Amygdala (tissue), 56 donors: ENCODE measurements at places on chromosomes 13 and 19.

DNA sequence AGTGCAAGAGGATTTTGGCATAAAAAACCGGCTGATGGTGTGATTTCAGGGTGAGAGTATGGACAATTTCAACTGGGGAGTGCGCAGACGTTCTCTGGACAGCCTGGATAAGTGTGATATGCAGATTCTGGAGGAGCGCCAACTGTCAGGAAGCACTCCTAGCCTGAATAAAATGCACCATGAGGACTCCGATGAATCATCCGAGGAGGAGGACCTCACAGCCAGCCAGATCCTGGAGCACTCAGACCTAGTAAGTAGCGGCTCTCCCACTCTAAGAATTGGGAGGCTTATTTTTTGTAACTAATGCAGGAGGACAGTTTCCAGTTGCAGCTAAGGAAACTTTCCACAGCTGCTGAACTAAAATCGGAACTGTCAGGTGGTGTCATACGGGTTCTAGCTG, 53.6 kb downstream of the ZAR1L start:
- no peak for DNase-seq

DNA sequence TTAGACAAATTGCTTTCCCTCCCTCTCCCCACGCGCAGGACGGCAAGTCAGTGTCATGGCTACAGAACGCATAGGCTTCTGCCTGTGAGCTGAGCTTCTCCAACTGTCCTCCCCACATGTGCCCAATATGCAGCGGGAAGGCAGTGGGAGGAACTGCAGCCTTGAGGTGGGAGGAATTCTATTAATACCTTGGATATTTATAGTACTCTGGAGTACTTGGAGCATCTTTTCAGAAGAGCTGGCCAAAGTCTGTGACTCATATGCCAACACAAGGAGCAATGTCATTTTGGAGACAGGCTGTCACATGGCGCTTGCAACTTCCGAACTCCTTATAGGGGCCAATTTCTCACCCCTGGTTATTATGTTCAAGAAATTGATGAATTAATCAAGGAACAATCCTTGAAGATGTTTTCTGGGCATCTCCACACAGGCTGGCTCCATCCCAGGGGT, 245.0 kb upstream of the SERP2 start:
- no peak for DNase-seq

GRCh38 chr13:91155512-91156114, 191.9 kb upstream of the MIR17HG start:
- DNase-seq = no peak

- DNase-seq = no peak
Measured at GRCh38 chr13:83024232-83024631, 858.0 kb downstream of the SLITRK1 start.
